ENCODE measurements at places on chromosomes 11 and 22.

DNA sequence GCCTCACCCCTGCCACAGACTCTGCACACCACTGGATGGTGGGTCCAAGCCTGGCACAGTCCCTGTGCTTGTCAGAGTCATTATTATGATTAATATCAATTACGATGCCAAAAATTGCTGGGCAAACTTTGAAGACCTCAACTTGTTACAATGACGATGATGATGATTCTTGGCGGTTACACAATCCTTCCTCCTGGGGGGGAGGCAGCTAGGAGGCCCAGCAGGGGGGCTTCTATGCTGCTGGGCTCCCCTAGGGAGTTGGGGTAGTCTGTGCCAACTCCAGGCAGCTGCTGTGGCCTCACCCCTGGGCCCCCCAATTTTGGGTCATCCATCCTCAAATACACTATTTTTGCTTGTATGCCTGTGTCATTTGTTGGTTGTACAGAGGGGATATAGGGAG is 12.0 kb downstream of the SLC35E4 start:
- no peak for DNase-seq

DNA sequence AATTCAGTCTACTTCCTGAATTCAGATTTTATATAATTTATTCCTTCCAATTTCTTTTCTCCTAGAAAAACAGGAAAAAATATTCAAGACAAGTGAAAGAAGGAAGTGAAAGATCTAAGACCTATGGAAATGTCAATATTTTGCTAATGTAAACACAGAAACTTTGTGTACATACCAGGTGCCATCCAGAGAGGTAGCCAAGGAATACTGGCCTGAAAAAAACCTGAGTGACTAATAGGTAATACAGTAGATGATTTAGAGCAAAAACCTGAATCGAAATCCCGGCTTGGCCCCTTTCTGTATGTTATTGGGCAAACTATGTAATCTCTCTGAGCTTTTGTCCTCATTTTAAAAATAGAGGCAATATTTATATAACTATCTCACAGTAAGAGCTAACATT is 59.2 kb upstream of the FSHB start:
- no peak for DNase-seq

GRCh38 chr11:95230810-95231126 is 234 bp downstream of the SESN3 start:
- DNase-seq, result no peak

DNA sequence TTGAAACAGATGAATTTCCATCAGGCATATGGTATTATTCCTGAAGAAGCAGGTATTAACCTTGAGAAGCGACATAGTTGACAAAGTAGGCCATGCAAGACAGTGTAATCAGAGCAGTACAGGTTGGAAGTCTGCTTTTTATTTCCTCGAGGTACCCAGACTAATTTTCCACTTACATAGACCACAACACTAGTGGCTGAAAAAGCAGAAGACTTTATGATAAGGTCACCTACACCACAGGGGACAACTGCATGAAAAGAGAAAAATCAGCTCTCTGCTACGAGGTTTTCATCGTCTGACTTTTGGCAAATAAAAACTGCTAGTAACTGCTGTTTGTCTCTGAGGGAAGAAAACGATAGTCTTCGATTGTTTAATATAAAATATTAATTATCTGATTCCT is 77.5 kb downstream of the CNTN5 start:
- no peak for DNase-seq

DNA sequence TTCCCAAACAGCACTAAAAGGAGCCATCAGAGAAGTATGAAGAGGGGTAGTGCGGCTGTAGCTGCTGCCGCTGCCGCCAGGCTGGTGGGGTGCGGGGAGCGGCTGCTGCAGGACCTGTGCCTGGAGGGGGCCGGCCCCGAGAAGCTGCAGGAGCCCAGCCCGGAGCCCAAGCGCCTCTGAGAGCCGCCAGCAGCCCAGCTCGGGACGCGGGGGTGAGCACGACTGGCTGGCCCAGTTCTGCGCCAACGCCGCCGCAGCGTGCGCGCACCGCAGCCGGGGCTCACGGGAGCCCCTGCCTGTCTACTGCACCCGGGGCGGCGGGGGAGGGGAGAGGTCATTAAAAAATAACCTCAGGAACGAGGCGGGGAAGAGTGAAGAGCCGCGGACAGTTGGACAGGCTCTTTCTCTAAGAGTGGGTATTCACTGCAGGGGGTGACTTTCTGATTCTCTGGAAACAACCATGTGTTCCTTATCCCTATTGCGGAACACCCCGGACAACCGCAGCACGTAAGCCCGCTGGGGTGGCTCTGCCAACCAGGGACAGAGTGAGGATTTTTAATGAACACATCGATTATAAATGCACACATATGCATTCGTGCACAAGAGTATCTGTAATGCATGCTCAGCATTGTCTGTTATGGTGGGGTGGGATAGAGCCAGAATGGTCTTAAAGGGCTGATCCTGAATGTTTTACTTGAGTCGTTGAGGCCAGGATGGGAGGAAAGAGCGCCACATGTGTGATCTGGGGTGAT is 453 bp downstream of the GAS2 start:
- no peak for DNase-seq

- no peak for DNase-seq
Measured at GRCh38 chr11:70077411-70078094, 564 bp upstream of the ANO1 start.

DNA sequence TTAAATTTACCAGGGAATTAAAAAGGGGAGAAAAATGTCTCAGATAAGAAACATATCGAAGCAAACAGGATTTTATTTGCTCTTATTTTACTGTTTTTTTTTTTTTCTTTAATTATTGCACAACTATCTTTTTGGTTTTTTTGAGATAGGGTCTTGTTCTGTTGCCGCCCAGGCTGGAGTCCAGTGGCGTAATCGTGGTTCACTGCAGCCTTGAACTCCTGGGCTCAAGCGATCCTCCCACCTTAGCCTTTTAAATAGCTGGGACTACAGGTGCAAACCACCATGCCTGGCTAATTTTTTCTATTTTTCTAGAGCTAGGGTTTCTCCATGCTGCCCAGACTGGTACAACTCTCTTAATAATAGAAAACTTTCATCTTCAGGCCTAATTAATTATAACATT is 32.5 kb downstream of the DRG1 start:
- no peak for DNase-seq

DNA sequence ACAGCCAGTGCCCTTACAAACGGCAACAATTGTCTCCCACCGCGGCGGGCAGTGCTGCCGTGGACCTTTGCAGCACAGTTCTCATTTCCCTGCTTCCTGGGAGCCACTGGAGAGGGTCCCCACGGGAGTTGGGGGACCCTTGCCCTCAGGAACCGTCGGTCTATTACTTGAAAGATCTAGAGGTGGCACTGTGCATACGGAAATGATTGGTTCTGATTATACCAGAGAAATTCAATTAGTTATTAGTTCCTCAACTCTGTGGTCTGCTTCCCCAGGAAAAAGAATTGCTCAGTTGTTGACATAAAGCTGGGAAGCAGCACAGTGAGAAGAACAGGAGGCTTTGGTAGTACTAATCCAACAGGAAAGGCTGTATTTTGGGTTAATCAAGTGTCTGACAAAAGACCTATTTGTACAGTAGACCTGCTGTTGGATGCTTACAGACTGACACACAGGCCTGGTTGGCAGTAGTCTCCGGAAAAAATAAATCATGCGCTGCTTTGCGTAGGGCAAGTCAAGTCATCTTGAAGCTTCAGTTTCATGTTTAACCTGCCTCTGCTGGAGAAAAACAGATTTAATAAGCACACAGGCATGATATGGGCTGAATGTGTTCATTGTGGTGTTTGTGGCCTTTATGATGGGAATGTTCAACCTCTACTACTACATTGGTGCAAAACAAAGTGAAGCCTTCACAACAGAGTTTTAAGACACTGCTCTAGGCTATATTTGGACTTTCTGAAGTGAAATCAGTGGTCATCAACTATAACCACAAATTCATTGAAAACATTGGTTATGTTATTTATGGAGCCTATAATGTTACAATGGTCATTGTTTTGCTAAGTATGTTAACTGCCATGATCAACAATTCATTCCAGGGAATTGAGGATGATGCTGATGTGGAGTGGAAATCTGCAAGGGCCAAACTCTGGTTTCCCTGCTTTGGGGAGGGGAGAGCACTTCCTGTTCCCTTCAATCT is 54.6 kb upstream of the SC5D start:
- DNase-seq, result no peak

- no peak for DNase-seq
Measured at GRCh38 chr22:48004936-48005335, 1242.5 kb downstream of the TBC1D22A start.

DNA sequence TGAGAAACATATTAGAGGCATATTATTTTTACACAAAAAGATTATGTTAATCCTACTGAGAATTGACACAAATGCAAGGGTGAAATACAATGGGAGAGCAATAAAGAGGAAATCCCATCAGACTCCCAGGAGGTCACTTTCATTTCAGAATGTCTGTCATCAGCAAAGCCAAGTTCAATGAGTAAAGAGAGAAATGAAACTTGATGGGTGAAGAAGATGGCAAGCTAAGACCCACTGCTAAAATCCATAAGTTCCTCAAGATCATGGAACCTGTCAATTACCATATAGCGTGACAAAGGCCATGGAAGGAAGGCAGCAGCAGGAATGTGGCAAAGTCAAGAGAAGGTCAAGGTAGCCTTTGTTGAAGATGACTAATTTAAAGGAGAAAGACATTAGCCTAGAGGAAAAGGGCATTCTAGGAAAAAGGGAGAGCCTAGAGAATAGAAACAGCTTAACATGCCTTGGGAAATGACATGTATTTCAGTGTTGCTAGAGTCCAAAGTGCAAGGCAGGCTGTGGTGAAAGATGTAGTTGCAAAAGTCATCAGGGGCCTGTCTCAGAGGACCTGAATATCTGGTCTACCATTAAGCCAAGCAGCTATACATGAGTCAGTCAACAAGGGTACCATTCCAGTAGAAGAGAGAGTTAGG is 43.1 kb downstream of the FAM168A start:
- DNase-seq, result no peak

GRCh38 chr22:30013201-30013600 is 67.1 kb upstream of the HORMAD2 start:
- DNase-seq, result no peak

- no peak for DNase-seq
Measured at GRCh38 chr11:2402106-2402505, 1.6 kb downstream of the TSSC4 start.

GRCh38 chr11:47216121-47216798 is 1.5 kb downstream of the DDB2 start:
- peak; percentile 41 for DNase-seq

DNA sequence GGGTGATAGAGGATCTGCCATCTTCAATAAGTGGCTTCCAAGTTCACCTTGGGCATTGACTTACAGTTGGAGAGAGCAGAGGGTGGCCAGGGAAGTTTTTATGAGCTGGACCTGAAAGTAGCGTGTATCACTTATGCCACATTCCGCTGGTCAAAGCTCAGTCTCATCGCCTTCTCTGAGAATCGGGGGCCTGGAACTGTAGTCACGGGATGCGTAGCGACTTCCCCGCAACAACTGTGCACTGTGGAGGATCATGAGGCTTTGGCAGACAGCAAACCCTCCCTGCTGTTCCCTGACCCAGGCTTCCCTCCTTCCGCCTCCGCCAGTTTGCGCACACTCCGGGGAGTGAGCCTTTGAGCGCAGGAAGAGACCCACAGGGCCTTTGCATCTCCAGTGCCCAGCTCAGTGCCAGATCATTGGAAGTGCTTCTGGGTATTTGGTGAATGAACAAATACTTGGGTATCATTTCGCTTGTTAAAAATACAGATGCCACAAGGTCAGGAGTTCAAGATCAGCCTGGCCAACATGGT is 95.5 kb downstream of the CEP164 start:
- DNase-seq, result no peak

GRCh38 chr22:49574881-49575702 is 252.6 kb downstream of the BRD1 start:
- DNase-seq, result no peak

- DNase-seq, result no peak
Measured at GRCh38 chr11:2690596-2691354, 9.0 kb downstream of the KCNQ1OT1 start.

- no peak for DNase-seq
Measured at GRCh38 chr11:17538731-17539130, 5.5 kb downstream of the USH1C start.

DNA sequence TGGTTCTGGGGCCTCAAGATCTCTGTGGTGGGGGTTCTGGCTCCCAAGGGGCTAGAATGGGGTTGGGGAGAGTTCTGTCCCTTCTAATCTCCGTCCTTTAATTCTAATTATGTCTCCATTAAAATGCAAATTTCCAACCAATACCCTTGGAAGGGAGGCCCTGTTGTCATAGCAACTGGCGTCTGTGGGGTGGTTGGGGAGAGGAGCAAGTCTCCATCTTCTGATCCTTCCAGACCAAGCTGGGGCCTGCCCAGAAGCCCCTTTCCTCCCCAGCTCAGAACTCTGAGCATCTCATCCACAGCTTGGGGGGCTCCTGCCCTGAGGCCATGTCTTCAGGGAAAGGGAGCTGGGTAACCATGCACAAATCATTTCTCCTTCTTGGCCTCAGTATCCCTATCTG is 5.4 kb upstream of the RPS19BP1 start:
- DNase-seq, result no peak

Data from stimulated activated CD4-positive, alpha-beta T cell treated with anti-CD3 and anti-CD28 coated beads, TNF-alpha, amount 100 ng/mL, for 1 hour (primary cell).